ENCODE measurements at places on chromosomes 16 and 17. TPM values are rescaled to one million over a fixed set of nuclear protein-coding genes. Genes with fewer than 3 reads are reported as not detected.
A peak's percentile ranks its signal among the peaks of the same experiment; 100 is the strongest.

GRCh38 chr17:36475346-36475970 is 11.0 kb upstream of the ZNHIT3 start:
- H3K27me3 ChIP-seq: peaks cover 25% of the 10 kb centered on the region
- peak; percentile 48 for DNase-seq
- no peak overlapping the region for H3K27ac ChIP-seq
- H3K4me1 ChIP-seq: no peaks in the 10 kb centered on the region

The IRX5 gene
- total RNA-seq: not detected

- peaks cover 4% of the 10 kb centered on the region for H3K36me3 ChIP-seq
These were observed 12.3 kb downstream of the DLG4 start for GRCh38 chr17:7207120-7208001.

DNA sequence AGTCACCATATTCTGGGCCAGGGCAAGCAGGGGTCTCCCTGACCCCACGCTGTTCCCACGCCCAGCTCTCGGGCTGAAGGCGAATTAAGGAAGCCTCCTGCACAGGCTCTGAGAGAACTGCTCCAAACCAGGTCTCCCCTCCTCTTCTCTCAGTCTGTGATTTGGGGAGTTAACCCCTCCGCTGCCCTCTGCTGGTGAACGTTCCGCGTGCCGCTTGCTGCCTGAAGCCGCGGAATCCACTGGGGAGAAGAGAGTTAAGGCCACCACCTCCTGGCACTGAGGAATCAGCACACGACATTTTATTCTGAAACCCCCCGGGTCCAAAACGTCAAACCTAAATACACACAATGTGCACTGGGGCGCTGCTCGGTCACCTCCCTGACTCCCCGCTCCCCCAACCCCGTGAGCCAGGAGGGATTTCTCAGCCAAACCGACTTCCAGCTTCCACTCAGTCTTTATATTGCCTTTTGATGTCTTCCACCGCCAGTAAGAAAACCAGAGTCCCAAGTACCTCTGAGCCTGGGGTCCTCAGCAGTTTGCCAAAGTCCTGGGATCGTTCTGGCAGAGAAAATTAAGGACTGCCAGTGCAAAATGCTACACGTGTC is 54.4 kb upstream of the RCVRN start:
- no peaks in the 10 kb centered on the region for H3K27me3 ChIP-seq
- peak; percentile 73 for DNase-seq
- H3K36me3 ChIP-seq: no peaks in the 10 kb centered on the region
- no peaks in the 10 kb centered on the region for H3K4me1 ChIP-seq
- no peak overlapping the region for H3K4me3 ChIP-seq

The HSPB9 gene
- total RNA-seq: not detected

- peaks cover 7% of the 10 kb centered on the region for H3K36me3 ChIP-seq
- H3K27me3 ChIP-seq: no peaks in the 10 kb centered on the region
- peaks cover 15% of the 10 kb centered on the region for H3K4me1 ChIP-seq
- no peak overlapping the region for H3K27ac ChIP-seq
- no peak overlapping the region for H3K4me3 ChIP-seq
These were observed 22.6 kb downstream of the SMURF2 start for GRCh38 chr17:64639516-64639915.

GRCh38 chr16:68737046-68737729 is at the start of gene CDH1:
CDH1 (plus strand) TSS chr16:68737292; CDS start chr16:68737416, 124 bp downstream.
- H3K4me3 ChIP-seq: peak within 1 kb of the TSS; percentile 64
- DNase-seq: peak; percentile 70
- no peaks in the 10 kb centered on the region for H3K36me3 ChIP-seq
- no peak within 1 kb of the TSS for H3K27ac ChIP-seq
- H3K4me1 ChIP-seq: peaks cover 11% of the 10 kb centered on the region
- peaks cover 36% of the 10 kb centered on the region for H3K27me3 ChIP-seq

DNA sequence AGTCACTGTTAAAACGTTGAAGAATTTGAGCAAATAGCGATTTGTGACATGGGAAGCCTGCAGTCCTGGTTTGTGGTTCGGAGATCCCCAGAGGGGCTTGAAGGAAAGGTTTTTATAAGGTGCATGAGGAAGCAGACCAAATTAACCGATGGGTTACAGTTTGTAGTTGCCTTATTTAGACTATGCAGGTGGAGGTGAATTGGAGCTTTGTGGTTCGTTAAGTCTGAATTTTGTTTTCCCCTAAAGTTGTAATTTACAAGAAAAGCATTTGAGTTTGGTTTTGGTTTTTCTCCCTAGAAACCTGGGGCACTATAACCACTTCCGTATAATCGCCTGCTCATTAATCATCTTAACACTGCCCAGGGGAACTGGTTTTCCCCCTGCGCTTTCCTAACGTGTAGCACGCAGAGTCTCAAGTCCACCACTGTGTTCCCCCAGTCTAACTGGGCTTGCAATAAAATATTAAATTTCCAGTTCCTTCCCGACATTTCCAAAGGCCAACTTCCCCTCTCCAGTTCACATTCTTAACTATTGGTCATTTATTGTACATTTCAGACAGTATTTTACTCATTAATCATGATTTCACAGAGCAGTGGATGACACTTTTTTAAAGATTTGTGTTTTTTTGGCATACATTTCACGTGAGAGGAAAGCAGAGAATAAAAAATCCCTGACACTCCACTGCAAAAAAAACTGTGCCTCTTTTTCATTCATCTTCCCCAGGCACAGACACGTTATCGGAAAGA is 932 bp downstream of the ZNF267 start:
- peaks cover 56% of the 10 kb centered on the region for H3K36me3 ChIP-seq
- peak; percentile 85 for DNase-seq
- H3K4me1 ChIP-seq: peaks cover 64% of the 10 kb centered on the region
- peak overlapping the region; percentile 90 for H3K4me3 ChIP-seq
- H3K27me3 ChIP-seq: no peaks in the 10 kb centered on the region

GRCh38 chr17:6450926-6451832 is 6.9 kb downstream of the PIMREG start:
- DNase-seq: no peak
- peaks cover 18% of the 10 kb centered on the region for H3K27me3 ChIP-seq
- H3K4me1 ChIP-seq: peaks cover 2% of the 10 kb centered on the region
- no peak overlapping the region for H3K27ac ChIP-seq
- H3K36me3 ChIP-seq: peaks cover 10% of the 10 kb centered on the region
- no peak overlapping the region for H3K4me3 ChIP-seq

DNA sequence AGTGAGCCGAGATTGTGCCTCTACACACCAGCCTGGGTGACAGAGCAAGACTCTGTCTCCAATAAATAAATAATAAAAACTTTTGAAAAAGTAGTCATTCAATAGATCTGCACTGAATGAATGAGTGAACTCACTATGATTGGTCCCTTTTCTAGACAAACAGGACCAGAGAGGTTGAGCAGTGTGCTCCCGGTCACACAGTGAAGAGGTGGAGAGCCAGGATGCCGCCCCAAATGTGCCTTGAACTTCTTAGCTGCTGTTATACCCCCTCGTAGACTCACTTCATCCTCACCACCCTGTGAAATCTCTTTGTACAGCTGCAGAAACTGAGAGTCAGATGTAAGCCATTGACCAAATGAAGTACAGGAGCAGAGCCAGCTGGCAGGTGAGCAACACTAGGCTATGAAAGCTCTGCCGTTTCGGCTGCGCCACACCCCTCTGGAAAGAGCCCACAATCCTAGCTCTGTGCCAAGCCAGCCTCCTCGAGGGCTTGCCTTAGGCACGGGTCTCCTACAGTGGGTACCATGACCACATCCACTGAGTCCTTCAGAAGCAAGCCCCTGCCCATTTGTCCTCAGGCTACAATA is 7.8 kb upstream of the KIAA0513 start:
- H3K4me1 ChIP-seq: peaks cover 10% of the 10 kb centered on the region
- H3K4me3 ChIP-seq: no peak overlapping the region
- no peak overlapping the region for H3K27ac ChIP-seq

DNA sequence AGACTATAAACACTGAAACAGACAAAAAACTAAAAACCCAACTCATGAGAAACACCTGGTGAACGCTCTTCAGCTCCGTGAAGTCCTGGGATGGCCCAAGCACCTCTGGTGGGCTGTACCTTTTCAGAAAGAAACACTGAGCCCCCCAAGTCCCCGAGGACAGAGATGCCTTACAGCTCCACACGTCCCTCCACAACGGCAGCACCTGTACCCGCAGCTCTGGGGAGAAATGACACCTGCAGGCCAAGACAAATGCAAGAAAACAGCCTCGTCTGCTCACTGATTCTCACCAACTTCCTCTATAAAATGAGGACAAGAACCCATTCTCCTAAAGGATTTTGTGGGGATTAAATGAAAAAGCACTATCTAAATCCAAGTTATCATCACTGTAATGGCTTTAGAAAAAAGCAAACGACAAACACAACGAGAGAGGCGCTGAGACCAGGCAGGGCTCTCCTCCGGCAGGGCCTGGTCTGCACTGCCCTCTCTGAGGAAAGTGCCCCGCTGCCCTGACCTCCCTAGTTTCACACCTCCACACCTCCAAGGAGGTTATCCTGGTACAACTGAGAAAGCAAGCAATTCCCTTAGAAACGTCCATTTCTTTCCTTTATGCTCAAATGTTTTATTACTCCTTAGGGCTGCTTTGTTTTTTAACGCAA is 114.9 kb downstream of the ZNF778 start:
- no peak overlapping the region for H3K4me3 ChIP-seq
- peaks cover 4% of the 10 kb centered on the region for H3K36me3 ChIP-seq
- DNase-seq: no peak

The CAVIN1 gene
- 2.4 TPM for total RNA-seq

The PITPNM3 gene
- total RNA-seq: 0.66 TPM

GRCh38 chr17:386141-386876 is 33.7 kb upstream of the RPH3AL start:
- H3K27me3 ChIP-seq: peaks cover 35% of the 10 kb centered on the region
- peak; percentile 90 for DNase-seq
- no peak overlapping the region for H3K27ac ChIP-seq
- peaks cover 13% of the 10 kb centered on the region for H3K4me1 ChIP-seq
- peak overlapping the region; percentile 81 for H3K4me3 ChIP-seq

The SPNS2 gene
- 0.17 TPM for total RNA-seq

The ZPBP2 gene
- not detected for total RNA-seq

The MYH2 gene
- not detected for total RNA-seq

- no peak overlapping the region for H3K4me3 ChIP-seq
- DNase-seq: no peak
These were observed 229.0 kb upstream of the GSE1 start for GRCh38 chr16:85383836-85384832.

GRCh38 chr16:89354325-89354724 is 136.0 kb downstream of the ANKRD11 start:
- peaks cover 40% of the 10 kb centered on the region for H3K36me3 ChIP-seq
- no peak overlapping the region for H3K27ac ChIP-seq
- H3K27me3 ChIP-seq: no peaks in the 10 kb centered on the region
- peaks cover 72% of the 10 kb centered on the region for H3K4me1 ChIP-seq
- DNase-seq: no peak
- H3K4me3 ChIP-seq: no peak overlapping the region

The TLCD1 gene
- total RNA-seq: 12.5 TPM

The STX1B gene
- total RNA-seq: 0.75 TPM

DNA sequence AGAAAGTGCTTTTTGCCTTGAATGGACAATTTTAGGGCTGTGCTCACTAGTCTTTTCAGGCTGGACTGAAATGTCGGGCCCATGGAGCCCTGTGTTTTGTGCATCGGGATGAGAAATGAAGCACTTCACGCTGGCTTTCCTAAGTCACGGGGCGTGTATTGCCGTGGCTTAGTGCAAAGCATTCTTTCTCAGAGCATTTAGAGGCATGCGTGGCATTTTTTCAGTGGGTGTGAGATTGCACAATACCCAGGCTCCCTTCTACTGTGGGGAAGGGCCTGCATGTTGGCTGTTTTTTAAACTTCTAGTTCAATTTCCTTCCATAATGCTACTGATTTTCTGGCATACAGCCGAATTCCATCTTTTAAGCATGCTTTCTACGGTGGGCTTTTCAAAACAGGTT is 12.6 kb upstream of the POLR3E start:
- no peak for DNase-seq
- peaks cover 36% of the 10 kb centered on the region for H3K36me3 ChIP-seq
- H3K27me3 ChIP-seq: no peaks in the 10 kb centered on the region
- H3K27ac ChIP-seq: no peak overlapping the region
- H3K4me3 ChIP-seq: no peak overlapping the region

GRCh38 chr17:72977771-72978417 is 114.6 kb downstream of the SLC39A11 start:
- H3K27me3 ChIP-seq: no peaks in the 10 kb centered on the region
- no peak overlapping the region for H3K27ac ChIP-seq
- H3K4me3 ChIP-seq: no peak overlapping the region
- peaks cover 2% of the 10 kb centered on the region for H3K36me3 ChIP-seq
- no peak for DNase-seq
- H3K4me1 ChIP-seq: peaks cover 7% of the 10 kb centered on the region

The SLC38A8 gene
- total RNA-seq: not detected

All from activated CD4-positive, alpha-beta T cell treated with anti-CD3 and anti-CD28 coated beads, Interleukin-2, amount 10 ng/mL, durations not matched to agents 24 days and 14 days (primary cell).